Mammary epithelial cell (primary cell): ENCODE measurements at places on chromosomes 7 and 10. TPM values are rescaled to one million over a fixed set of nuclear protein-coding genes. Genes with fewer than 3 reads are reported as not detected.

WNT2 gene
- not detected for polyA plus RNA-seq

DNA sequence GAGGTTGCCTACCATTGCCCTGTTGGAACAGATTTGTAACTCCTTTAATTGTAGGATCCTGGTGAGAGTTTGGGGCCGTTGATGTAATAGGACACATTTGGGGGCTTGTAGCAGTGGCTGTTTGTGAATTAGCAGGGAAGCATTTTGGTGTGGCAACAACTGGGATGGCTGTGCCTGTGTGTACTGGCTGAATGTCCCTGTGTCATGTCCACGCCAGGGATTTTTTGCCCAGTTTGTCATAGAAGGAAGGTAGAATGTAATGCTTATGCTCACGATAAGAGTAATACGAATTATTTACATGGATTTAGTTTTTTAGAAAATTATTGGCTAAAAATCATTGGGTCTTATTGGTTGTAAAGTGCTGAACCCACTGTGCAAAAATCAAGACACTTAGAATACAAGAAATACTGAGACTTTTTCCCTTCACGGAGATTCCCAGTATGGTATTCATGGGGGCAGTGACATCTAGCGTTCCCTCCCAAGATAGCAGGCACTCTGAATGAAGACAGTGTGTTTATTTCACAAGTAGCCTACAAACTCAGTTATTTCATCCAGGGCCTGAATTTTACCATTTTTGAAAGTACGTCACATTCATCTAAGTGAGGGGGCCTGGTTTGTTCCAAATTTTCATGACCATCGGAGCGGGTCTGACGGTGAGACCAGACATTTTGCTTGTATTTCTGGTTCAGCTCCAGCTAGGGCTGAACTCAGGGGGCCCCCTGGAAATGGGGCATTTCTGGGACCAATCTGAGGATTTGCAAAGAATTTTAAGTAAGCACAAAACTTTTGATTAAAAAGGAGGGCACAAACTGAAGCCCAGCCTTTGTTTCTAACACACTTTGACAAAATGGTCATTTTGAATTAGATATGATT, 74.7 kb downstream of the CACNB2 start:
- peak; percentile 17 for DNase-seq

- DNase-seq: no peak
Observed at GRCh38 chr7:24842029-24842428, 84.8 kb upstream of the GSDME start.

GRCh38 chr7:100763556-100764140, 30.3 kb downstream of the ZAN start:
- peak; percentile 41 for DNase-seq

DNA sequence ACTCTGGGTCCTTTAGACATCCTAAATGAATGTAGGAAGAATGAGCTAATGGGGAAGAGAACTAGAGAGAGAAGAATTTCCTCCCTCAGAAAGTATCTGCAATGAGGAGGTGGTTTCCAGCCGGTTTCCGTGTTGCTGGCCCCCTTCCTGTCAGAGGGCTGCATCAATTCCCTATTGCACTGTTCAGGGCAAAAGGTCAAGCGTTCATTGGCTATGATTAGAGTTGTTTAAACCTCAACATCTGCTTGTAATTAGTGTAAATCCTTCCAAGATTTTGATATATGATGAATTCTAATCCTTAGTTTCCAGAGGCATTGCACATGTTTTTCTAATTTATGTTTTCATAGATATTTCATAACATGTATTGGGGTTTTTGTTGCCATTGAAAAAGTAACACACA, 107.3 kb upstream of the SGCE start:
- DNase-seq: no peak

- DNase-seq: no peak
Observed at GRCh38 chr10:70840836-70841235, 25.1 kb downstream of the SGPL1 start.
